ENCODE measurements at places on chromosomes 1 and 21.

DNA sequence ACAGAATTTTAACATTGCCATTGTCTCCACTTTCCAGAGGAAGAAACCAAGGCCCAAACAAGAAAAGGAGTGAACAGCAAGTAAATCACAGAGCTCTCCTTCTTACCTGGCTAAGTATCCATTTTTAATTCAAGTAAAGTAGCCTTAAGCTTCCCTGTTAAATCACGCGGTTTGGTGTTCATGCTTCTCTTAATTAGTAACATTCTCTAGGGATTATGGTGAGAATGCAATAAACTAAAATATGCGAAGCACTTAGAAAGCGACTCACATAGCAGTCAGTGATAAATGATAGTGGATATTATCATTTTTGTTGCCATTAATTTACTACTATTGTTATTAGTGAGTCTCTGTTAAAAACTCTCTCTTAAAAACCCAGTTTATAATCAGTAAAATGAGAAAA lies 630.5 kb upstream of the TMPRSS15 start:
- DNase-seq, result no peak

GRCh38 chr1:61226791-61227567 lies 144.6 kb downstream of the NFIA start:
- DNase-seq, result no peak

- DNase-seq, result no peak
Measured at GRCh38 chr1:11935057-11935412, 518 bp downstream of the PLOD1 start.

DNA sequence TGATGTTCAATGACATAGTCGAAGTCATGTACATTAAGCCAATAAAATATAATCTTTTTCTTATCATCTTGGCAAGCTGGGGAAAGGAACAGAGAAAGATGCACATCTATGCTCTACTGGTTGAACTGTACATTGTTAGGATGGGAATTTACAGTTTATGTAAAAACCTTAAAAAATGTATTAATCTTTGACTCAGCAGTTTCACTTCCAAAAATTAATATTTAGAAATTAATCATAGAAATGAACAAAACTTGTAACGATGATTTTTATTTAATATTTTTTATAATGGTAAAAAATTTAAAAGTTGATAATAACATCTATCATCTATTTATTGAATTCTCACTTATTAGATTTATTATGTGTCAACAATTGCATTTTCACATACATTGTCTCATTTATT lies 5.7 kb upstream of the C1orf141 start:
- no peak for DNase-seq

DNA sequence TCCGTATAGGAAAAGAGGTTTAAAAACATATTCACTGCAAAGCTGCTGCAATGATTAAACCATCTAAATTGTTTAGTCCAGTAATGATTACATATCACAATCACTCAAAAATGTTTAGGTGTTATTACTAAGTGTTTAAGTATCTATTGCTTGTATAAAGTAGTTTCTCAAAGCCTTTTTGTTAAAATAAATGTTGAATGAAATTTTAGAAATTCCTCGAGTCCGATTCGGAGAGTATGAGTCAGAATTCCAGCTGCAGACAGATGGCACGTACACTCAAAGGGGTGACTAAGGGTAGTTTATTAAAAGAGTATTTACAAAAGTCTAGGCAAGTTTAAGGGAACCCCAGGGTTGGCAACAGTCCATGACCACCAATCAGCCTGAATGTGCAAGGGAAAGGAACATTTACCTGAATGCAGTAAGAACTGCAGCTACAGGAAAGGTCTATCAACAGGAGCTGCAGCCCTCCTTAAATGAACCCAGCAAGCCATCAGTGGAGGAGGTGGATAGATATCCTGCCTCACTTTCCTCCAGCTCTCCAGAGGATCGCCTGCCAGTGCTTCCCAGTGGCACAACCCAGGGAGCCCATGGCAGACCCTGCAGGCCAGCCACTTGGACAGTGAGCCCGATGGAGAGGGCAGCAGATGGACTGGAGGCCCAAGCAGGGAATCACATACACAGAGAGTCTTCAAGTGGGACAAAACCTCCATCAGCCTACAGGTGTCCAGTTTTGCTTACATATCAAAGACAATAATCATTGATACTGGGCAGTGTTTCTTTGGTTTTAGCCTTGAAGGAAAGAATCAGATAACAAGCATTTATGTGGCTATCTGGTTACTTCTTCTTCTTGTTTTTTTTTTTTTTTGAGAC lies 92.1 kb upstream of the SLC44A3 start:
- DNase-seq, result no peak

GRCh38 chr1:172977296-172978017 lies 73.3 kb downstream of the TNFSF18 start:
- no peak for DNase-seq

DNA sequence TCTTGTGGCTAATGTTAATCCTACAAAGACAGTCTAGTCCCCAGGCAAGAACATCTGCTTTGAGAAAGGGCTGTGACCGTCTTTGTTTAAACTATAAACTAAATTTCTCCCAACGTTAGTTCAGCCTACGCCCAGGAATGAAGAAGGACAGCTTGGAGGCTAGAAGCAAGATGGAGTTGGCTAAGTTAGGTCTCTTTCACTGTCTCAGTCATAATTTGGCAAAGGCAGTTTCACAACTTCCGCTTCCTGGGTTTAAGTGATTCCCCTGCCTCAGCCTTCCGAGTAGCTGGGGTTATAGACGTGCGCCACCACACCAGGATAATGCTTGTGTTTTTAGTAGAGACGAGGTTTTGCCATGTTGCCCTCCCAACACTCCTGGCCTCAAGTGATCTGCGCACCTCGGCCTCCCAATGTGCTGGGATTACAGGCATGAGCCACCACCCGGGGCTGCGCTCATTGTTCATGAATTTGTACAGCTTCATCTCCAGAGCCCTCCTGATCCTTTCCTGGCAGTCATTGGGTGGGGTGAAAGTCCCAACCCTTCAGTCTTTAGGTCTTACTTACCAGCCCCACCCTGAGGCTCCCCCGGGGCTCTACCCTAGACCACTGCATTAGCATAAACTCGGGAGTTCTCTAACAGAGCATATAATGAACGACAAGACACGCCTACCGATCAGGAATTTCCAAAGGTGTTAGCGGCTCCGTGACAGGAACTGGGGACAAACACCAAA lies 4.9 kb upstream of the MASP2 start:
- no peak for DNase-seq
